ENCODE measurements at places on chromosomes 3 and 15.

DNA sequence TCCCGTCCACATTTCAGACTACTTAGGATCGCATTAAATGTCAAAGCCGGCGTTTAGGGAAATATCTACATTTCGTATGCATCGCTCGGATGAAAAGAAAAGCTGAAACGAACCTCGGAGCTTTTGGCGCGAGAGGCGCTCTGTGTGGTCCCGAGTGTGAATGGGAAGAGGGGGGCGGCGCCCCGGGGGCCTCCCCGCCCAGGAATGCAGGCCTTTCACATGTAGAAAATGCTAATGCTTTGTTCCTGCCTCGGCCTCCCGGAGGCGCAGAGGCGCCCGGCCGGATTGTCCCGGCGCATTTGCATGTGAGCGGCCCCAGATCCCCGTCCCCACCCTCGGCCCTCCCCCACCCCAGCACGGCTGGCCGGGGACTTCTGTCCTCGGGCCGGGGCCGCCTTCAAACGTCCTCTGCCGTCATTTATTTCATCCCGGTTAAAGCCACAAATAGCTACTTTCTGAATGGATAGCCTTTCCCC, 37.0 kb upstream of the TRIM71 start:
- DNase-seq: peak; percentile 32

- DNase-seq: no peak
Observed at GRCh38 chr3:22236490-22237270, 485.7 kb upstream of the ZNF385D start.

- no peak for DNase-seq
Observed at GRCh38 chr15:57887825-57888224, 177.7 kb downstream of the ALDH1A2 start.

DNA sequence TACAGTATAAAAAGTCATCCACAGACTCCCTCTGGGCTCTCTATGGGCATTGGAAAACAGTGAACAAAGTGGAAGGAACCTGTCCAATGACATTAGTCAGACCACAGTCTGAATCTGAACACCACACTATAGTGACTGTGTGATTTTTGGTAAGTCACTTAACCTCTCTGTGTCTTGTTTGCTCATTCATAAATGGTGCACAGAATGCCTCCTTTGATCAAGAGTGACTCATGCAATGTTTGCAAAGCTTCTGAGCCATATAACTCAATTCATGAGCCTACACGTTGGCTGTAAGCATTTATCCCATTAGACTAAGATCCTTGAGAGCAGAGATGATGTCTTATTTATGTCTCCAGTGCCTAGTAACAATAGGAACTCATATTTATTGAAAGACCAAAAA, 46.7 kb downstream of the SV2B start:
- no peak for DNase-seq

DNA sequence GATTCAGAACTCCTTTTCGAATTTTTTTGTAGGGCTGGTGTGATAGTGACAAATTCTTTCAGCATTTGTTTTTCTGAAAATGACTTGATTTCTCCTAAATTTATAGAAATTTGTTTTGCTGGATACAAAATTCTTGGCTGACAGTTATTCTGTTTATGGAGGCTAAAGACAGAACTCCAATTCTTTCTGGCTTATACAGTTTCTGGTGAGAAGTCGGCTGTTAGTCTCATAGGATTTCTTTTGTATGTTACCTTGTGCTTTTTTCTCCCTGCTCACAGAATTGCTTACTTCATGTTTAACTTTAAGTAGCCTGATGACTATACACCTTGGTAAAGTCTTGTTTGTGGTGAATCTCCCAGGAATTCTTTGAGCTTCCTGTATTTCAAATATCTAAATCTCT, 1264.6 kb downstream of the NSUN3 start:
- DNase-seq: no peak

DNA sequence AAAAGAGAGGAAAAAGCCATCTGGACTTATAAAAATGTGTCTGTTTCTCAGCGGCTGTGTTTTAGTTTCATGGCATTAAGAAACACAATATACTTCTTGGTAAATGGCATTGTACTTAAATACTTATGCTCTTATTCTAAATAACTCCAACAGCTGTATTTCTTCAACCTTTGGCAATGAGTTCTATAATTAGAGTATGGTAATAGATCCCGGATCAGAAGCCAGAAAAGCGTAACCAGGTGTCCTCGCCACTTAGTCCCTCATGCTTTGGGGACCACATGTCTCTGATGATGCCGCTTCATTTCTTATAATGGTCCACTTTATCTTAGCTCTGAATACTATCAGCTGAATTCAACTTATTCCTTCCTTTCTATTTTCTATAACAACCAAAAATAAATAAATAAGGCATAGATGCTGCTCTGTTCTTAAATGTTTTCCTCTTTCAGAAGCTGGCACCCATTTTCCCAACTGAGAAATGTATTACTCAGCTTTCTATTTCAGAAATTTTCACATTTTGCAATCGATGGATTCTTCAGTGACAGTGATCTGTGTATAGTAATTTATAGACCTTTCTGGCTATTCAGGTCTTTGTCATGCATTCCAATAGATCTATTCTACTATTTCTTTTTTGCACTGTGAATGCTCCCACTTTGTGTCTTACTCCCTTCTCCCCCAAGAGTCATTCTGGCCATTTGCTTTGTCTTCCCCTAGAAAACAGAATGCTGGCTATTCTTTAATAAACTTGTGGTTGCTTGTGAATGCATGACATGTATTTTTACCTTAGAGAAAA, 87.6 kb upstream of the KBTBD8 start:
- no peak for DNase-seq

DNA sequence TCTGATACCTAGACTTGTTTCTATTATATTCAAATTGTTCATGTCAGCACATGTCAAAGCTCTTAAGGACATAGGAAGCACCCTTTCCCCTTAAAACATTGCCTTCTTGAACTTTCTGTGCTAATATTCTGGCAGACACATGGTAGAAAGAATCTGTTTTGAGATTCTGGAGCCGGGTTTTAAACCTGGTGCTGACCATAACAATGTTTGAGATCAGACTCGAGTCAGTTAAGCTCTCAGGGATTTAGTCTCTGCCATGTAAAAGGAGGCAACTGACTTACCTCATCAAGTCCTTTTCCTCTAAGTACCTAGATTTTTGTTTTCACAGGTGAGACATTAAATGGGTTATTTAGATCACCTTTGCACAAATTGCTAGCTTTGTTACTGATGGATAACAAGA, 38.9 kb downstream of the RBMS3 start:
- no peak for DNase-seq

DNA sequence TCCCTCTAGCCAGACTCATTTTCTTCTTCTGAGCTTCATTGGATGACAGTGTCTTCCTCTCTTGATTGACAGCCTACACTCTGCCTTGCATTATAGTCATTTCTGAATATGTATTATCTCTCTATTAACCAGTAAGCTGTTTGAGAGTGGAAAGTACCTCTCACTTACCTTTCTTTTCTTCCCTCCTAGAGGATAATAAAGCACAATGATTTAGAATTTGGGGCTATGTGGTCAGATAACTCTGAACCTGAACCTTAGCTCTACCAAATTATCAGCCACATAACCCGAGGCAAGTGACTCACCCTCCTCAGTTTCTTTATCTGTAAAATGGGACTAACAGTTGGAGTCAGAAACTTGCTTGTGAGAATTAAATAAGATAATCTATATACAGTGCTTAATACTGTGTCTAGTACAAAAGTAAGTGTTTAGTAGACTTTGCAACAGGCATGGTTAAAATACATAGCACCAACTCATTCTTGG, 331.8 kb upstream of the TBL1XR1 start:
- DNase-seq: no peak

All from kidney glomerular epithelial cell (primary cell).